GM23248 (cell line): ENCODE measurements at places on chromosomes 3 and 15. TPM values are rescaled to one million over a fixed set of nuclear protein-coding genes. Genes with fewer than 3 reads are reported as not detected.

- DNase-seq: no peak
Observed at GRCh38 chr3:32994045-32994444, 42.6 kb downstream of the CCR4 start.

DNA sequence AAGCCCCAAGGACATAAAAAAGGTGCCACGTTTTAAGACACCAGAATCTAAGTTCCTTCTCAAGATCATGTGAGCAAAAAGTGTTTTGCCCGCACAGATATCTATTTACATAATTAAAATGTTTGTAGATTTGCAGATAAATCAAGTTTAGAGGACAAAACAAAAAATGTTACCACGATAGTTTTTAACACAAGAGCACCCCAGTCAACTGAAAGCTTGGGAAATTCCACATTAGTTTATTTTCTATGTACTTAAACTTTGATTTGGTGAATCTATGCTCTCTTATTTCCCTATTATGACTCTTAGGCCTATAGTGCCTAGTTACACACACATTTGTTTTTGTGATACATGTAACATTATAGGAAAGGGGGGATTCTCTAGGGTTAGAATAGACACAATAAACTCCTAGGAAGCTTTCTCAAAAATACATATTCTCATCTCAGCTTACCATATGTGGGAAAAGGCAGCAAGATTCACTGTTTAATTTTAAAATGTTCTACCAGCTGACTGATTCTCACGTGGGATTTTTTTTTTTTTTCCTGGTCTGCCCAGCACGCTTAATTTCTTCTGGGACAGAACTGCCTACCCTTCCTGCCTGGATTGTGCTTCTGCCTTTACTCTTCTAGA lies 8.4 kb upstream of the LEKR1 start:
- peak; percentile 56 for DNase-seq

GRCh38 chr15:101057841-101058407 lies 138.8 kb downstream of the LRRK1 start:
- no peak for DNase-seq

The AHSG gene
- total RNA-seq: not detected in 2 replicates

- peak; percentile 72 for DNase-seq
Observed at GRCh38 chr3:15860014-15860934, 62.5 kb upstream of the ANKRD28 start.

The CAND2 gene
- total RNA-seq: 0.38 and 0.43 TPM in 2 replicates

DNA sequence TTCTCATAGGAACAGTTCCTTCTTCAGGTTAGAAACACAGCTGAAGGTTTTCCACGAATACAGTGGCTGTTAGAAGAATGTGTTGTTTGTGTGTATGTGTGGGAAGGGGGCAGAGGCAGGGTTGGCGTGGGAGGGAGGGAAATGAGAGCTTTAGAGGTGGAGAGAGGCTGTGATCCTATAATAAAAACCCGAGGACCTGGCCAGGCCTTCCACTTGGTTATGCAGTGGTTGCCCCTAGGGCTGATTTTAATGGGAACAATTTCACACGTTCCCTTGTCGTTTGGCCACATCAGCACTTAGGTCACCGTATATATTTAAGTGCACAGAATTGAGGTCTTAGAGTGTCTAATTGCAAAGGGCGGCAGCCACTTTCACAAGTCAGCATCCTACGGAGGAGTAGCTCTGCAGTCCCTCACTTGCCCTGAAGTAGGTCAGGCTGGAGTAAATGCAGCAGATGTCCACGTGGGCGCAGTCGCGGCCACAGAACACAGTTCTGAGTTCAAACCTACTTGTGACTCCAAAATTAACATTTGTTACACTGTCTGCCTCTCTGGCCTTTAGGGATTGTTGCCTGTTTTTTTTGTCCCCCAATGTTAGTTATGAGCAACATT lies 85.6 kb downstream of the PDCD6IP start:
- peak; percentile 28 for DNase-seq

- no peak for DNase-seq
Observed at GRCh38 chr3:146058241-146058640, 102.7 kb downstream of the PLOD2 start.

DNA sequence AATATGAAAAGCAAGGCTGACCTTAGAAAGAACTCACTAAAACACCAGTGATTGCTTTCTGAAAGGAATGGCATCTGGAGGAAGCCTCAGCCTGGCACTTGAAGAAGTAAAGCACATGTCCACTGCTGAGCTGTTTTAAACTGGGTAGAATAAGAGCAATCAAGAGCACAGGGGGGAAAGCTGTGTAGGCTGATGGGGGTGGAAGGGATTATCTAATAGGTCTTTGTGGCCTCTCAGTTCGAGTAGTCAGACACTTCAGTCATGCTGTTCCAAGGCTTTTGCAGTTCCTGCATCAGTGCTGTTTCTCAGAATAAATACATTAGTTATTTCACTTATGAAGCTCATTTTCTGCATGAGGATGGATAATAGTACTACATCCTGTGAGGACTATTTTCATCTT lies 22.6 kb downstream of the CCDC191 start:
- no peak for DNase-seq

The CDCP1 gene
- total RNA-seq: 5.4 and 8.9 TPM in 2 replicates

GRCh38 chr3:176814285-176814684 lies 383.0 kb downstream of the TBL1XR1 start:
- peak; percentile 72 for DNase-seq

DNA sequence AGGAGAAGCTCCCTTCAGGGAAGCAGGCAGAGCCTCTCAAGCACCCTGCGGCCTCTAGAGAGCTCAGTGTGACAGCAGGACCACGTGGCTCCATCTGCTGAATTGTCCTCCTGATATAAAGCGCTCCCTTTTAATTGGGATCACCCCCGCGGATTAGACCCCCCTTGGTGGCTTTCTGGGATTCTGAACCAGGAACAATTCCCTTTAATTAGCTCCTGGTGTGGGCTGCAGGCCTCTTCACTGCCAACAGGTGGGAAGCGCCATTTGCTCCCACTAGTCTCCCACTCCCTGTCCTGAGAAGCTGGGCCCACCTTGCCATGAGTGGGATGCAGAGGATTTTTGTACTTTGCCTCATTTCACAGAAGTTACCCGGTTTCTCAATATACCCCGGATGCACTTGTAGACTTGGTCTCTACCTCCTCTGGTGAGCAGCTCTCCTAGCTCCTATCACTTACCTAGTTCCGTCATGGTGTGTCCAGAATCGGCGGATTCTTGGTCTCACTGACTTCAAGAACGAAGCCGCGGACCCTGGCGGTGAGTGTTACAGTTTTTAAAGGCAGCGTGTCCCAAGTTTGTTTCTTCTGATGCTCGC lies 592 bp downstream of the PGPEP1L start:
- DNase-seq: no peak

DNA sequence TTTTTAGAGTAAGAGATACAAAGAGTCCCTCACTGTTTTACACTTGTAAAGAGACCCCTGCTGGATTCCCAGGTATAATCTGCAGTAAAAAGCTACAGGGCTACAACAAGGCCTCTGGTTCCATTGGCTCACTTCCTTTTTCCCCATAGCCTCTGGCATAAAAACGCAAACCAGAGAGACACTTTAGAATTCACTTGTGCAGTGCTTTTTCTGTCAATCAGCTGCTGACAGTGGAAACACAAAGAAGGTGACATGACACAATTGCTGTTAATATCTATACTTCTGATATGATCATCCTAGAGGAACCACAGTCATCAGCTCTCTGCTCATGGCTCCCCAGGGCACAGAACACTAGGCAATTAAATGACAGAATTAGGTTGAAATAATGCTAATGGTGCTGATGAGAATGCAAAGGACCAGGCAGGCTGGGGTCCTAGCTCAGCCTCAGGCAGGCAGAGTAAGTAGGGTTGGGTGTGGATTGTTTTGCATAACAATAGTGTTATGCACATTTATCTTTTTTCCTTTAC lies 667.9 kb upstream of the CFAP20DC start:
- no peak for DNase-seq

GRCh38 chr3:151593928-151594327 lies 133.1 kb upstream of the IGSF10 start:
- DNase-seq: peak; percentile 68

The ZNF609 gene
- total RNA-seq: 11.3 and 11.9 TPM in 2 replicates

- no peak for DNase-seq
Observed at GRCh38 chr3:103613397-103614156, 1178.8 kb downstream of the ZPLD1 start.

GRCh38 chr15:70875001-70875782 lies 17.0 kb downstream of the THAP10 start:
- DNase-seq: peak; percentile 68

DNA sequence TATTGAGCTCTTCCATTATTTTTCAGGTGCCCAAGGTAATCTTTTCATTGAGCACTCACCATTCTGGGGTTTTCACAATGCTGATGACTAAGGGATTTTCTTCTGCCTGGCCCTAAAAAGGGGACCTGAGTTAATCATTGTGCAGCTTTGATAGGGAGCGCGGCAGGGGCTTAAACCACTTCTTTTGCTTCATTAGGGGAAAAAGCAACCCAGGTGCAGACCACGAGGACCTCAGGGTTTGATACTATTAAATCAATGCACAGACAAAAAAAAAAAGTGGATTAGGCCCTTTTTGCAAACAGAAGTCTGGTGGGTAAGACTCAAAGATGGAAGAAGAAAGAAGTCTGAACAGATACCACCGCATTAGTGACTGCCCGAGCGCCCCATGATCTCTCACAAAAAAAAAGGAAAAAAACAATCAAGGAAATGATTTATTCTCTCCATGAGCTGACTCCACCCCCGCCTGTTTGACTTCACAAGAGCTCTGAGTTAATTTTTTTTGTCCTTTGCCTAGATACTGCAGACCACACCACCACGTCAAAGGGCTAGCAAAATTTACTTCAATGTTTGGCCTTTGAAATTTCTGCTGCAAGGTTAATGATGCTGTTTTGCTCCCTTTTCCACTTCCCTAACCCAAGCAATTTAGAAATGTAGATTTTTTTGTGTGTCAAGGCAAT lies 78.0 kb upstream of the FEZF2 start:
- DNase-seq: no peak

DNA sequence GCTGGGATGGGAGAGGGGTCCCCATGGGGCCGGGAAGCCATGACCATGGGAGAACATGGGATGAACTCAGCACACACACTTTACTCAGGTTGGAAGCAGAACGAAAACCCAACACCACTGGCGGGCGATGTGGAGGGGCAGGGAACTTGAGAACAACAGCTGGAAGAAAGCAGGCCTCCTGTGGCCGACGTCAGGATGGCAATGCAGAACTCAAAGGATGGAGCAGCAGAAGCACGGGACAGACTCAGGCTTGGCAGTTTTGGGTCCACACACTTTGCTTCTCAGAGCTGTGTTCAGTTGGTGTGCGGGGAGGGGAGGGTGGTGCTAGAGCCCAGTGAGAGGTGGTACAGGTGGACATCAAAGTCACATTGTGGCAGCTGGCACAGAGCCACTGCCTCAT lies 80.7 kb downstream of the SEC22A start:
- DNase-seq: no peak

GRCh38 chr15:68431792-68432401 lies at the start of gene ITGA11:
ITGA11 (minus strand) TSS chr15:68432163; CDS start chr15:68432066, 97 bp downstream.
- DNase-seq: peak; percentile 87
